ENCODE measurements at places on chromosomes 3 and 15.

DNA sequence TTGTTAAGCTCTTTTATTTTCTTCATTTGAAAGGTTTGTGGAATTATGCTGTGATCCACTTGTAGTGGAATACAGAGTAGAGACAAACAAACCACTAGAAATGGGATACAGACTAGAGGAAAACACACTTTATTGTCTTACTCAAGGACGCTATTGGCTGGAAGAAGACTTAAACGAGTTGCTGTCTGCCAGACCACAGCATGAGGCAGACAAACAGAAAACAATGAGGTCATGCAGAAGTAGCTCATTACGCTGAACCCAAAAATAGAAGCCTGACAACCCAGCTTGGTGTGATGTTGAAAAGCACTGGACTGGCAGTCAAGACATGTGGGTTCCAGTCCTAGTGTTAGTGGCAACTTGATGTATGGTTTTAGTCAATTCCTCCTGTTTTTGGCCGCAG, 62.4 kb upstream of the P3H2 start:
- no peak for DNase-seq

DNA sequence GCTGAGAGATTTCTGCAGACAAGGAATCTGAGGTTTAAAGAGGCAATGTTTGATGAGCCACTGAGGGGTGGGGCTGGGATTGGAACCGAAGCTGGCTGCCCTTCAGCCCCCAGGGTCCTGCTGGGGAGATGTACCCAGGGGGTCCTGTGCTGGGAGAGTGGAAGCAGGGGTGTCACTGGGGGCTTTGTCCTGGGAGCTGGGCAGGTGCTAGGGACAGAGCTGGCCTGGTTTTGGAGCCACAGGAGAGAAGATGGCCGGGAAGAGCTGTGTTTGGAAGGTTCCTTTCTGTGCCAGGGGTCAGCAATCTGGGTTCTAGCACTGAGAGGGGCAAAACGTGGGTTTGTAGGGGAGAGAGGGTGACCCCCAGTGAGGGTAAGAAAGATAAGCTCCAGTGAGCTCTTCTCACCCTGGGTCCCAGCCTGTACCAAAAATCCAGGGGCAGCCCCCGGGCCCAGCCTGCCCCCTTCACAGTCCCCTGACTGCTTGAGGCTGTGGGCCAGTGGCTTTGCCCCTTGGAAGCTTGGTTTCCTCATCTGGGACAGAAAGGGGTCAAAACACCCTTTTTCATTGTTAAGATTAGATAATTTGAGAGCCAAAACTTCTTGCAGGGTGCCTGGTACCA, 69.6 kb downstream of the SMAD3 start:
- no peak for DNase-seq

DNA sequence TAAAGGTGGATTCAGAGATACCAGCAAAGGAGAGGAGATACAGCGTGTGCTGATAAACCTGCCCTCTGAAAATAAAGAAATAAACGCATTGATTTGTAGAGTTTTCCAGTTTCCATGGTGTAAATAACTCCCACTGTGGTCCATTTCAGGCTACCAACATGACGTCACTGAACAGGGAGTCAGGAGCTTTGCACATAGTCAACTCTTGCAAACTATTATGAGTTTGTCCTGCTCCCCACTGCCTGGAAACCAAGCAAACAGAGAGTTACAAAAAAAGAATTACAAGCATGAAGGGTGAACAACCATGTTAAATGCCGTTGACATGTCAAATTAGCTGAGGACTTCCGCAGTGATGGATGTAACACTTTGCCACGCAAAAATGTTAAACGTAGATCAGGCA, 70.4 kb upstream of the GATA2 start:
- DNase-seq, result no peak

GRCh38 chr3:100759159-100759558, 49.9 kb downstream of the TFG start:
- DNase-seq, result no peak

DNA sequence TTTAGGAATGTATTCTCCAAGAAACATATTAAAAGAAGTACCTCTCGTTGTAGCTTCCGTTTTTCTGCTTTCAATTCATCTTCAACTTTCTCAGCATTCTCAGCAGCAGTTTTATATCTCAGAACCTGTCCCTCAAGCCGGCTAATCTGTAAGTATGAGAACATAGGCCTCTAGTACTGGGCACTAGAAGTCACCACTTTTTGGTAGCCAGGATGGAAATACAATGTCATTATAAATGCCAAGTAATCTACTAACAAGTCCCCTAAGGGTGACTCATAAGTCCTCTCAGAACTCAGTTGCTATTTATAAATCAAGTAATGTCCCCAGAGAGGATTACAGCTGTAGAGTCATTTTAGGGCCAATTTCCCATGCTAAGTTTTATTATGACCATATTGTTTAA, 61.1 kb downstream of the MLH1 start:
- DNase-seq, result no peak

DNA sequence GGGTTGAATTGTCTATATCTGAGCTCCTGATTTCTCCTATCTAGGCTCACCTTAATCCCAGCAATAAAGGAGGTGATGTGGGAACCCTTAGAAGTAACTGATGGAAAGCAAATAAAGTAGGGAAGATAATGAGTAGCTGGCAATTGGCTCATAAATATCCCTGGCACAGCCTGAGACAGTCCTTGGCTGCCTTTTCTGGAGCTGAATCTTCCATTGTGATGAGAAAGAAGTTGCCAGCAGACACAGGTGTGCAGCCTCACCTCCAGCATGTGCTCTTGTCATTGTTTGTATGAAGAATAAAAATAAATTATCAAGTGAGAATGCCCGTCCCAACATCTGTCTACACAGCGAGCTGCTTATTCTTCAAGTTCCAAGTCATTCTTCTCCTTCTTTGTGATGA, 53.2 kb upstream of the RASGRP1 start:
- DNase-seq, result no peak

DNA sequence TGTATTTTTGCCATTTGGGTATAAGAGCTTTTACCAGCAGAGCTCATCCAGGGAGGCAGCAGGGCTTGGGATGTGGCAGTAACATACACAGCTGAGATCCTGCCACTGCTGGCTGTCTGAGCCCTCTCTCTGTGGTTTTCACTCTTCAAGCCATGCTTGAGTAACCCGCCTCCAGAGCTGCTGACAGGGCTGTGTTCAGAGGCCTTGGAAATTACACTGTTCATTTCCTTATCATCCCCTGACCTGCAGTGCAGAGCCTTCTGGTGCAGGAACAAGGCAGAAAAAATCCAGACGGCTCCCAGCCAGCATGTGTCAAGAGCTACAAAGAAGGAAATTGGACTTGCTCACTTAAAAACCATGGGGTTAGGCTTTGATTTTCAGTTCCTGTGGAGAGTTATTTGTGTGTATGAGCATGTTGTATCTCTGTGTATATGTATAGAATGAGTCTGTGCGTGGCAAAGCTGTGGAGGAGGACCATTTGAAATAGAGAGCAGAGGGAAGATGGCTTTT, 47.0 kb downstream of the ZNF609 start:
- no peak for DNase-seq

- no peak for DNase-seq
Measured at GRCh38 chr3:46660543-46661523, 32.6 kb downstream of the ALS2CL start.

GRCh38 chr15:52331490-52332240, 36.1 kb upstream of the MYO5C start:
- peak; percentile 42 for DNase-seq

GRCh38 chr3:21140785-21141184, 610.2 kb downstream of the ZNF385D start:
- DNase-seq, result no peak

DNA sequence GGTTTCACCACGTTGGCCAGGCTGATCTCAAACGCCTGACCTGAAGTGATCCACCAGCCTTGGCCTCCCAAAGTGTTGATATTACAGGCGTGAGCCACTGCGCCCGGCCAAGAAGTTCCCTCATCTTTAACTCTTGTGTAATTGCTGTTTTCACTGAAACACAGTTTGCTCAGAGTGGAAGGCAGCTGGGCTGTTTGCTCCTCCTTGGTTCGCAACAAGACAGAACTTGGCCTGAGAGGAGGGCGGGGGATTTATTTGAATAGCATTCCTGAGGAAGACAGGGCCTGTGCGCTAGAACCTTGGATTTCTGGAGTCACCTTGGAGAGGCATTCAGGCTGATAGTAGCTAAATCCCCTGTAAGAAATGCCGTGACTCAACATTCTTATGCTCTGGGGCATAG, 226.7 kb upstream of the MCTP2 start:
- DNase-seq, result no peak

GRCh38 chr3:44924457-44925084, 50.2 kb downstream of the TGM4 start:
- no peak for DNase-seq

GRCh38 chr15:91516866-91517265, 336.6 kb upstream of the SLCO3A1 start:
- DNase-seq, result no peak

DNA sequence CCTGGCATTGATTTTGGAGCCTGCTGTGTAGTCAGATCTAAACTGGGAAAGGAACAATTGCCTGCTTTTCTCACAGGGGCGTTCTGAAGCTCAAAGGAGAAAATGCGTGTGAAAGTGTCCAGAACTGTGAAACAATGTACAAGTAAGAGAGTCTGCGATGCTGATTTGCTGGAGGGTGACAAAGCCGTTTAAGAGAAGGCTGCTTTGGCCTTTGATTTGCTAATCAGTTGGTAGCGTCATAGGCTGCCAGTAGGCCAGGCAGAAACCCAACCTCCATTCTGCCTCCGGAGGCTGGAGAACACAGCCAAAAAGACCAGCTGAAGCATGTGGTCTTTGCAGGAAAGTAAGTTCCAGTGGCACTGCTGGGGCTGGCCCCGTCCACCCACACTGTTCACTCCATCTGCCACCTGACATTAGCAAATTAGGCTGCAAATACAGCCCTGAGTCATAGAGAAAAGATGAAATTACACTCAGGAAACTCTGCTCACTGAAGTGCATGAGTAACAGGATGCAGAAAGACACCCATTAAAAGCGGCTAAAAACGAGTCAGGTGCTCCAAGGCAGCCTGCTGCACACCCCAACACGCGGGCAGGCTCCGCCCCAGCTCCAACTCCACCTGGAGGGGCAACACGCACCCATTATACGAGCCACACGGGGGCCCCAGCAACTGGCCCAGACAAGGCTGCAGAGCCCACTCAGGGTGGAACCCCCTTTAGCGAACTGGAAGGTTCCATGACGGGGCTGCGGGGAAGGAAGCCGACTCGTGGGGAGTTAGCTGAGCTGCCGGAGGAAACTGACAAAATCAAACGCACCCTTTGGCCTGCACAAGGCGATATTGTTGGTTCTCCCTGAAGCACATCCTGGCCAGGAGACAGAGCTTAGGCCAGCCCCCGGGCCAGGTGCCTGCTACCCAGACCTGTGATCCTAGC, 31.6 kb downstream of the ZDHHC19 start:
- DNase-seq, result peak; percentile 90

- DNase-seq, result no peak
Measured at GRCh38 chr3:42736081-42736480, 33.5 kb upstream of the HHATL start.

- DNase-seq, result no peak
Measured at GRCh38 chr3:71400986-71401451, 182.5 kb downstream of the FOXP1 start.

GRCh38 chr3:59426821-59427565, 377.2 kb upstream of the CFAP20DC start:
- DNase-seq, result no peak

DNA sequence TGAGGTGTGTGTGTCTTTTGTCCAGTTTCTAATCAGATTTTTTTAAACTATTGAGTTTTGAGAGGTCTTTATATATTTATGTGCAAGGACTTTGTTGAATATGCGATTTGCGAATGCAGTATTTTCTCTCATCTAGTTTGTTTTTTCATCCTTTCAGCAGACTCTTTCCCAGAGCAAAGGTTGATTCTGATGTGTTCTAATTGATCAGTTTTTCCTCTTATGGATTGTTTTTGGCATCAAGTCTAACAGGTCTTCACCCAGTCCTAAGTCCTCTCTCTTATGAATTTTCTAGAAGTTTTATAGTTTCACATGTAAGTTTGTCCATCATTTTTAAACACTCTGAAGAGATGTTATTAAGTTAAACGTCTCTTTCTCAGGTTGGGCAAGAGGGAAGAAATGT, 17.8 kb upstream of the TJP1 start:
- DNase-seq, result no peak

DNA sequence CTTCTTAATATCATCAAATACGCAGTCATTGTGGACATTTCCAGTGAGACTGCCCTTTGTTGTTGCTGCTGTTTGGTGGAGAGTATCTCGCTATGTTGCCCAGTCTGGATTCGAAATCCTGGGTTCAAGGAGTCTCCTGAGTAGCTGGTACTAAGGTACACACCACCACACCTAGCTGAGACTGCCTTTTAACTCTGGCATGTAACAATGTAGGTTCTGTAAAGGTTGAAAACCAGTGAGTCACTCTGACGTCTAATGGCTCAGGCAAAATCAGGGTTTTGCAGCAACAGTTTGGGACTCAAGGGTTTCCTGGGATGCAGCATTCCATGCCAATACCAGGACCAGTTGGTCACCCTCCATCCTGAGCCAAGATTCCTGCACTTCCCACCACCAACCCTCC, 52.2 kb downstream of the AQP9 start:
- DNase-seq, result no peak

DNA sequence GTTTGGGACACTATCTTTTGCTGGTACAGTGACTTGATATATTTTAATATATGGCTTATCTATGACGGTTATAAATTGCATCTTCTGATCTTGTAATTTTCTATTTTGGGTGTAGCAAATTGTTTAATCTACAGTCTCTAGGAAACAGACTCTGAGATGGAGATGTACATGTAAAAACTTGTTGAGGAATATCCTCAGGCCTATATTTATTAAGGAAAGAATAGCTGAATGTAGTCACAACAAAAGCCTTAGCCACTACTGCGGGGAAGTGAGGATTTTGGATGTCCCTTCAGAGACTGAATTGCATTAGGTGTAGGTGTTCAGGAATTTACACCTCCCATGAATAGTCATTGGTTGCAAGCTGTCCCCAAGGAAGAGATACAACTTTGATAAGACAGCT, 13.8 kb upstream of the OR5K3 start:
- DNase-seq, result no peak

DNA sequence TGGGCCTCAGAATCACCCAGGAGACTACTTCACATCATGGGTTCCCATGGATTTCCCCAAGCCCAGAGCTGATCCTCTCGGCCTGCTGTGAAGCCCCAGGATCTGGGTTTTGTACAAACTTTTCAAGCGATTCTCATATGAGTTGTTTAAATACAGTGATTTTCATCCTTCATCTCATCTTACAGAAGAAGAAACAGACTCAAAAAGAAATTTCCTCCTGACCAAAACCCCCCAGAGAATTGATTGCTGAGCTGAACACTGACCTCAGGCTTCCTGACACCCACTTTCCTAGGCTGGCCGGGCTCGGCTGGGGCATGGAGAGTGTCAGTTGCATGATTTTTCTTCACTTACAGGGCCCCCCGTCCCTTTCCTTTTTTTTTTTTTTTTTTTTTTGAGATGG, 60.3 kb downstream of the BDH1 start:
- no peak for DNase-seq

- DNase-seq, result no peak
Measured at GRCh38 chr3:13624671-13625125, 75.8 kb downstream of the FBLN2 start.

Measured in NCI-H1436 (cell line).